Suprapubic skin (tissue), 4 donors: ENCODE measurements at places on chromosomes 3 and 15.

GRCh38 chr3:48634661-48635221, 520 bp downstream of the SLC26A6 start:
- DNase-seq = no peak

DNA sequence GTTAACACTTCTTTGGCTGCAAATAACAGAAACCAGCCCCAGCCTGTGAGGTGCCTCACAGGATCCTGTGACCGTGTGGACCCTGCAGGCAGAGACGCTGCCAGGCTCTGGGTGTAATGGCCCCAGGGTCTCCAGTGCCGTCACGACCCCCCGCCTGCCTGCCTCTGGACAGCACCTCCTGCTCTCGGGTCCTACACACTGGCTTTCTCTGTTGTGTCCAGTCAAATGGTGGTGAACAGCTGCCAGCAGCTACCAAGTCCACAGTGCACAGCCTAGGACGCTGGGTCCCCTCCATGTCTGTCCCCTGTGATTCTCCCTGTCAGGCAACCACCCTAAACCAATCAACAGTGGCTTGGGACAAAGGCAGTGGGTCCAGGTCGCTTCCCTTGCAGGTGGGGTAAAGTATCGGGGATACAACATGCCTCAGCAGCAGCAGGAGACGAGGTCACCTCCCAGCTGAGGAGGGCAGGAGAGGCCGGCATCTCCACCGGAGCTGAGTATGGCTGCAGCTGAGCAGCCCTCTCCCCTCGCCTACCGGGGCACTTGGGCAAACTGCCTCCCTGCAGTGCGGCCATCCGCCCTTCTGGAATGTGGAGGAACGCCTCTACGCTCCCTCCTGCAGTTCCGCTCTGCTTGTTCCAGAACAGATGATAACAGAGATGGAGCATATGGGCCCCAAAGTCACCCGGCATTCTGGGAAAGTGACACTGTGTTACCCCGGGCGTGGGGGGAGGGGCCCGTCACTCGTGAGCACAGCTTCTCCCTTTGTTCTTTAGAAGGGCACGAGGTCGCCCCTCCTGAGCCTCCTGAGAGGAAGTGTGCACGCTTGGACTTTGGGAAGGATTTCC, 21.1 kb upstream of the SKOR1 start:
- no peak for DNase-seq

GRCh38 chr15:98767692-98768091, 119.4 kb downstream of the IGF1R start:
- no peak for DNase-seq

- peak; percentile 38 for DNase-seq
These were observed 95.0 kb upstream of the ALDH1A3 start for GRCh38 chr15:100784493-100785180.

DNA sequence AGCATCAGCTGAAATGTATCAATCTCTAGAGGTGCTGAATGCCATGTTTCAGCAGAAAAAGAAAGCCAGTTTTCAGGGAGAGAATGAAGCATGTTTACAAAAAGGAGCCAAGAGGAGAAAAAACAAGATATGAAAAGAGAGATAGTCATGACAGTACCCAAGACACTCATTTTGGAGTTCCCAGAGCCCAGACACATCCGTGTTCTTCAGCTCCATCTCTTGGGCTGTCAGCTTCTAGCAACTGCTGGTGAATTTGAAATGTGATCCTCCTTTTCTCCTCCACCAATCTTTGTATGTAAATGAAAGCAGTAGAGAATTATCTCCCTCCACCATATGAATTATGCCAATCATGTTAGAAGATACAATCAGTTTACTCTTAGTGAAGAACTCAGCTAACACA, 93.0 kb upstream of the SLC25A36 start:
- no peak for DNase-seq

- DNase-seq = no peak
These were observed 52.9 kb upstream of the LIMD1 start for GRCh38 chr3:45541326-45542321.

GRCh38 chr3:78791753-78792152, 976.0 kb downstream of the ROBO1 start:
- no peak for DNase-seq

GRCh38 chr15:52361494-52361893, 65.9 kb upstream of the MYO5C start:
- DNase-seq = no peak

GRCh38 chr3:65265942-65266590, 578.3 kb upstream of the ADAMTS9 start:
- no peak for DNase-seq

- DNase-seq = no peak
These were observed 252.3 kb upstream of the LRTM1 start for GRCh38 chr3:55180161-55180560.

DNA sequence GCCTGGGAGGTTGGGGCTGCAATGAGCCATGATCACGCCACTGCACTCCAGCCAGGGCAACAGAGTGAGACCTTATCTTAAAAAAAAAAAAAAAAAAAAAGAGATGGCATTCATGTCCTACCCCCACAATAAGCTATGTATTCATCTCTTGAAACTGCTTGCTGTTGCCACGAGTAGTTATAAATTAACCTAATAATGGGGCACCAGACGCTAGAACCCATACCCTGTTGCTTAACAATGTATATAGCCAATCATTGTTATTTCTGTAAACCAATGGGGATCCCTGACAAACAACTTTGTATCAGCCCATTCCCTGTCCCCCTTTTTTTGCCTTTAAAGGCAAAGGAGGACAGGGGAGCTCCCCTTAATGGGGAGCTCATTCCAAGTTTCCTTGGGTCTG, 2.8 kb upstream of the LACTB start:
- DNase-seq = no peak

GRCh38 chr15:48674876-48675275, 29.4 kb upstream of the FBN1 start:
- no peak for DNase-seq

- DNase-seq = no peak
These were observed 22.8 kb downstream of the PTH1R start for GRCh38 chr3:46900356-46900755.

DNA sequence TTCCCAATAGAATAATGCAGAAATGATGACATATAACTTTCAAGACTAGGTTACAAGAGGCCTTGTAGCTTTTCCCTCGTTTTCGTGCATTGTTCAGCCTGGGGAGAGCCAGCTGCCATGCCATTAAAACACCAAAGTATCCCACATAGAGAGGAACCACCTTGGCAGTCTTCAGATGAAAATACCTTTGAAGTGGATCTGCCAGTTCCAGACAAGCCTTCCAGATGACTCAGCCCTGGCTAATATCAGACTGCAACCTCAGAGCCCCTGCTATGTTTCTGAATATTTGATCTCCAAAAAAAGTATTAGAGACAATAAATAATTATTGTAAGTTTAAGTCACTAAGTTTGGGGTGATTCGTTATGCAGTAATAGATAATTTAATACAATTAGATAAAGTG, 294.3 kb upstream of the GBE1 start:
- DNase-seq = no peak

DNA sequence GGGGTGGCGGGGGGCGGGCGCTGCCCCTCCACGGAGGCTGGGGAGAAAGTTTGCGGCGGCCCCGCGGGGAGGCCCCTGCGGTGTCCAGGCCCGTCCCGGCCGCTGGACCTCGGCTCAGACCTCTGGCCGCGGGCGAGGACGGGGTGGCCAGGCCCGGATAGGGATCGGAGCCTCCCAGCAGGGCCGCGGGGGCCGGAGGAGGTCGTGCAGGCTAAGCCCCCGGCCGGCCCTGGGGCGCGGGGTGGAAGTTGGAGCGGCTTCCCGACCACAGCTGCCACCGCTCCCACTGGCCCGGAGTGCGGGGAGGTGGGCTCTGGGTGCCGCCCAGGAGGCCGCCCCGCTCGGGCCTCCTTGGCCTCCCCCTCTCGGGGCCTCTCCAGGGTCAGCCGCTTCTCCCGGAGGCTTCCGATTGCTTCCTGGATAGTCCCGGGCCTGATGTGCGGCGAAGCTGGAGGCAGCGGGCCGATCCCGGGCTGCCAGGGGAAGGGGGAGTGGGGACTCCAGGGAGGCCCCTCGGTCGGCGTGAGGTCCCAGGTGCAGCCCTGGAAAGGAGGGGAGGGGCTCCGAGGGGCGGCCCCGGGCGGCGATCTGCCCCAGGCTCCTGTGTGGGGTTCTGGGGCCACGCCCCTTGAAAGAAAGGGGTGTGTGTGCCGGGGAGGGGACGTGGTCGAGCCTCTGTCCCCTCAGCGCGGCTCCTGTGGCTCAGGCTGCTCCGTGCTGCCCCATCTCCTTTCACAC, 907 bp downstream of the PLXNA1 start:
- no peak for DNase-seq

- DNase-seq = no peak
These were observed 14.1 kb downstream of the PARL start for GRCh38 chr3:183870563-183870962.

DNA sequence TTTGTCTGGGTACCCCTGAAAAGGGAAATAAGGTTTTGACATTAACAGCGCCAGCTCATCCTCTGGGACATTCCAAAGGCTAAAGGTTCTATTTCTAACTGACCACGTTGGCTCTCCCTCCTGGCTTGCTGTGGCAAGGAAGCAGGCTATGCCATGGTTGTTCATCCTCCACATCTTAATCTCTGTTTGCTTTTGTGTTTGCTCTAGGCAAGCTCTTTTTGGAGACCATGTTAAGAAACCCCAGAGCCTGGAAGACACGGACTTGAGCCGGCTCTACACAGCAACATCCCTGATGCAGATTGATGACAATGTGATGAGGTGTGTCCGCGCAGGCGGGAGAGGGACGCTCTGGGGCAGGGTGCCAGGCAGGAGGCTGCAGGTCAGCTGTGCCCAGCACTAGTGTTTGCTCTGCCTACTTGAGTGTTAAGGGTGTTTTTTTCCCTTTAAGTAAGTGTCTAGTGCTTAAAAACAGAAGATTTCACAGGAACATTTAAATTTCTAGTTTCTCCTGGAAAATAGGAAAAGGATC, 33.3 kb downstream of the RLBP1 start:
- DNase-seq = no peak

DNA sequence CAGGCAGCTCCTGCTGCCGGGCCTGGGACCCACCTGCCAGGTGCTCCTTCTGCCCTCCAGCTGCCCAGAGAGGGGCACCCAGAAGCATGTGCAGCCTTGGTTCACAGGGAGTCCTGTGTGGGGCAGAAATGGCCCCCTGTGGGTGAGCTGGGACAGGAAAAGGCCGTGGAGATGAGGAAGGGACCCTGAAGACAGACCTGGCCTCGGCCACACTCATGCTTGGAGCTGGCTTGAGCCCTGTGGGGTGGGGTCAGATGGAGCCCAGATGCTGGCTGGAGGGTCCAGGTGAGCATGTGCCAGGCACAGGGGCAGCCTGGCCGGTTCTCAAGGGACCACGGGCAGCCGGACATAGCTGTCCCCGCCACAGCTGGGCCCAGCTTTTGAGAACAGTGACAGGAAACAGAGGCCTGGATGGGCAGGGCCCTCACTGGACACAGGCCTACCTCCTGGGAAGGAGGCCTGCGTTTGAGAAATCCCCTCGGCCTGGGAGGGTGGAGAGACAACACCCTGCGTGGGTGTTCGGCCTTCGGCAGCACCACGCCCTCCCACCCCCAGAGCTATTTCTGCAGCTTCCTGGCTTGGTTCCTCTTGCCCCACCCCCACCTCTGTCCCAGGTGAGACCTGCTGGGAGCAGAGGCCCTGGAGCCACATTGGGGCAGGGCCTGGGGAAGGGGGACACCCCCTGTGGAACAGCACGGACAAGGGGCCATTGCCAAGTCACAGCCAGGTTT, 132.6 kb upstream of the MEF2A start:
- DNase-seq = peak; percentile 71

- DNase-seq = no peak
These were observed 904.3 kb downstream of the NSUN3 start for GRCh38 chr3:94967196-94967595.

GRCh38 chr3:169077394-169077906, 586.1 kb downstream of the MECOM start:
- DNase-seq = no peak

DNA sequence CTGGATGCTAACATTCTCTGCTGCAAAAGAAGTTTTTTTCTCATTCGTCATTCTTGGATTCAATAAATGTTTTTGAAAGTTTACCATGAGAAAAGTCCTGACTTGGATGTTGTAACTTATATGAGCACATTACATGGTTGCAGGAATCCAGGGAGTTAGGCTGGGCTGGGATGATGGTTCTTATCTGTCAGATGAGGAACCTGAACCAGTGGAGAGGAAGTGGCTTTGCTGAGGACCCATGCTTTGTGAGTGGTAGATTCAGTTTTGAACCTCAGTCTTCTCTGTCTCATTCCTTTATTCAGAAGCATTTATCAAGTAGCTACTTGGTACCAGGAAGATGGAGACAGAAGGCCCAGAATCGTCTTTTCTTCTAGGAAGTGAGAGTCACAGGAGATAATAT, 3.7 kb upstream of the GASK1A start:
- DNase-seq = no peak

- no peak for DNase-seq
These were observed 3.6 kb downstream of the GNAT1 start for GRCh38 chr3:50194903-50195500.

- DNase-seq = no peak
These were observed 193.9 kb downstream of the DIPK2A start for GRCh38 chr3:144165482-144165881.

- no peak for DNase-seq
These were observed 98.6 kb upstream of the C15orf61 start for GRCh38 chr15:67422296-67422695.

DNA sequence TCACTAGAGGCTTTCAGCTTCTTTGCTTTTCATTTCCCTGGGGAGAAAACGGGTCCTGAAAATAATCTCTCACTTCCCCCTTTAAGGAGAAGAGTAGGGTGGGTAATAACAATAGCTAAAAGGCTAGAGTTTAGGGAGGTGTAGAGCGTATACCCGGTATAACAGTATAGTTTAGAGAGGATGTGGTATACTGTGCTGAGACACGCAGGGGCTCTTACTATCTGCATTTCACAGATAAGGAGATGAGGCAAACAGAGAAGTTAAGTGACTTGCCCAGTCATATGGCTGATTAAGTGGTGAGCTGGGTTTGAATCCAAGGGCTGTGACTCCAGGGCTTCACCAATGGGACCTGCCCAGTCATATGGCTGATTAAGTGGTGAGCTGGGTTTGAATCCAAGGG, 15.0 kb upstream of the KCNMB3 start:
- DNase-seq = no peak

DNA sequence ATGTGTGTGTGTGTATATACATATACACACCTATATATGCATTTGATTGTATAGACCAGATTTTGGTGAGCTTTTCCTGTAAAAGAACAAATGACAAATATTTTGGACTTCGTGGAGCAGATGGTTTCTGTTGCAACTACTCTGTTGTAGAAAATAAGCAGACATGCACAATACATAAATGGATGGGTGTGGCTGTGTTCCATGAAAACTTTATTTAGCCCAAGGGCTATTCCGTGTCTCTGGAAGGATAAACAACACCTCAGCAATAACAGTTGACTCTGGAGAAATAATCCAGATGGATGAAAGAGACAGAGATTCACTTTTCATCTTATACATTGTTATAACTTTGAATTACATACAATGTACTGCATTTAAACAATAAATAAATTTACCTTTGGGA, 441.4 kb downstream of the CNTN3 start:
- DNase-seq = no peak

DNA sequence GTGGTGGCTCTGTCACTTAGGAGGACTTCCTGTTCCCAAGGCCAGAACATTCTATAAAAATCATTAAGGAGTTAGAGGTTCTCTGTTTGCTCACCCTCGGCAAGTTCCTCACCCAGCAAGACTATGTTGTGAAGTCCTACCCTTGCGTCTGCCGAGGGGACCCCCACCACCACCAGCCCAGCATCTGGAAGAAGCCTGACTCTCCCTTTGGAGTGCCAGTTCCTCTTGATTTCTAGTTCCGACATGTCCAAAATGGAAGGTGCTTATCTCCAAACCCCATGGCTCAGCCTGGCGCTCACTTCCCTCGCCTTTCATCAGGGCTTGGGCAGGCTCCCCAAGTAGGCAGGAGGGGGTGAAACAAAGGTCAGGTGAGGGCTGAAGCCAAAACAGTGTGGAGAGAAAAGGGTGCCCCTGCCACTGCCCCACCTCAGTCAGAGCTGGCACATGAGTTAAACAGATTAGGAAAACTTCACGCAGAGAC, 41.0 kb downstream of the BHLHE40 start:
- DNase-seq = no peak
